PC-9 (cell line): ENCODE measurements at places on chromosomes 4 and X. TPM values are rescaled to one million over a fixed set of nuclear protein-coding genes. Genes with fewer than 3 reads are reported as not detected.
A peak's percentile ranks its signal among the peaks of the same experiment; 100 is the strongest.

GRCh38 chr4:1880332-1880731 lies 9.1 kb downstream of the NSD2 start:
- no peak for DNase-seq

DNA sequence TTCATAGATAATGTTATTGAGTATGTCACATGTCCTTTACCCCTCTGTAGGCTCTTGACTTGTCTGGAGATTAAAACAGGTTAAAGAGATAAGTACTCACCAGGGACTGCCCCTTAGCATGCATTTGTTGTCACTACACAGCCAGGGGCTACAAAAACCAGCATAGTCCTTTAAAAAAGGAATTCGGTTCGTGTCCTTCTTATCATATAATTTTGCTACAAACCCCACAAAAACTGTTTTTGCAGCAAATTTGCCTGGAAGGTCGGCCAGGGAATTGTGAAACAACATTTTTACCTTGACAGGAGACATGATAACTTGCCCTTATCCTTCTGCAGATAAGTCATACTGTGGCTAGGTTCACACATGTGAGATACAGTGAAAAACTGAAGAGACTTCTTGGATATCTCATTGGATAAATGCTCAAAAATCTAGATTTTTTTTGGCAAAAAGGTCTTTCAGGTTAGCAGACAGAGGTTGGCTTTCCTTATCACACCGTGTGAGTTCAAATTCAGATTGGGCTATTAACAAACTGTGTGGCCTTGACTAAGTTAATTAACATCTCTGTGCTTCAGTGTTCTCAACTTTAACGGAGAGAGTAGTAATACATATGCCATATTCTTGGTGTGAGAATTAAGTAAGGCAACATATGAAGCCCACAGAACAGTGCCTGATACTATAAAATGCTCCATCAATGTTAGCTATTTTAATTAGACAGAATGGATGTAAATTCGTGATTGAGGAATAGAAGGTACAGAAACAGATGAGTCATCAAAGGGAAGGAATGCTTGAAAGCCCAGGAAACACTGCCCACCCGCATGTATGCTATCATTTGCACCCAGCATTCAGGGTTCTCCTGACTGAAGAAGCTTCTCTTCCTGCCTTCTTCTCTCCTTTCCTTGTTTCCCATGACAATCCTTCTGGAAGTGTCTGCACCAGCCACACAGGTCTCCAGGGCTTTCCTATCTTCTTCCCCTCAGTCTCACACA lies 30.0 kb downstream of the FAM9C start:
- no peak for DNase-seq

- no peak for DNase-seq
These were observed 230.2 kb downstream of the EVC2 start for GRCh38 chr4:5478169-5478568.

- DNase-seq = no peak
These were observed 59.7 kb upstream of the TMEM164 start for GRCh38 chrX:109943092-109943739.

- DNase-seq = no peak
These were observed 31.1 kb upstream of the RXFP1 start for GRCh38 chr4:158490629-158491028.

DNA sequence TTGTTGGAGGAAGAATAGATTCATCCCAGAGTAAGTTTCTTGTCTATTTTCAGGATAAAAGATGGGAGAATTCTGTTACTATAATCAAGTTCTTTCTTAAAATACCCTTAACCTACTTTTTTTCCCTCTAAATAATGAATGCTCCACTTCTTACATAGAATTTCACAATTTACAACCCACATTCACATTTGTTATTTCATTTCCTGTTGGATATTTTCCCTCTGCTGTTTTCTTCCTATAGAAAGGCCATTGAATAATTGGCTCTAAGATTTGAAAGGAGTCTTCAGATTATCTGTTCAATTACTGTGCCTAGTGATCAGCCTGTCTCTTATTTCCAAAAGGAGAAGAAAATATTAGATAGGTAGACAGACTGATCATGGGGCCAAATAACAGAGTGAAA lies 79.7 kb downstream of the CPE start:
- DNase-seq = no peak

- peak; percentile 37 for DNase-seq
These were observed 13.3 kb downstream of the CETN2 start for GRCh38 chrX:152817078-152817764.

GRCh38 chrX:116628464-116628863 lies 165.7 kb upstream of the CT83 start:
- DNase-seq = peak; percentile 1

DNA sequence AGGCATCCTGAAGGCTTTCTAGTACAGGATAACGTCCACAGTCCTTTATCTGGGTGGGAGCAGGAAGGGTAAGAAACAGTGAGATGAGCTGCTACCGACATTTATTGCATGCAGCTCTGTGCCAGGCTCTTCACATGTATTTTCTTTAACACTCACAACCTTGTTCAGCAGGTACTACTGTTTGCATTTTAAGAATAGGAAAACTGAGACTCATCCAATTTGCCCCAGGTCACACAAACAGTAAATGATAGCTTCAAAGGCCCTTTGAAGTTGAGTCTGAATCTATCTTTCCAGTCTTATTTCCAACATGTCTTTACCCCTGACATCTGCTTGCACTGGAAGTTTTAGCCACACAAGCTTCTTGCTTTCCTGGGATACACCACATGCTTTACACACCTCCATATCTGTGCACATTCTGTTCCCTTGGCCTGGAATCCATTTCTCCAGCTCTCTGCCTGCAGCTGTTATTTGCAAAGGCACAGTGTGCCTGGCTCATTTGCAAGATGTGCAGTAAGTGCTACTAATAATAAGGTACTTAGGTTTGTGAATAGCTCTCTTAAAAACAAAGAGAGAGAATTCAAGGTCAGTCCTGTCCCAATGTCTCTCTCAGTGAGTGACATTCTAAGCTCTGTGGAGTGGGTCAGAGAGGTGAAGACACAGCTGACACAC lies 61.2 kb downstream of the METTL14 start:
- DNase-seq = no peak

GRCh38 chr4:79281566-79282359 lies 44.1 kb downstream of the NAA11 start:
- no peak for DNase-seq

GRCh38 chr4:88012647-88013046 lies 5.2 kb downstream of the PKD2 start:
- no peak for DNase-seq

- DNase-seq = no peak
These were observed 202.4 kb upstream of the ZIC3 start for GRCh38 chrX:137363559-137363958.

GRCh38 chrX:139932073-139932900 lies 566 bp downstream of the ATP11C start:
- DNase-seq = no peak

- DNase-seq = no peak
These were observed 91.9 kb downstream of the GPC4 start for GRCh38 chrX:133323431-133323830.

DNA sequence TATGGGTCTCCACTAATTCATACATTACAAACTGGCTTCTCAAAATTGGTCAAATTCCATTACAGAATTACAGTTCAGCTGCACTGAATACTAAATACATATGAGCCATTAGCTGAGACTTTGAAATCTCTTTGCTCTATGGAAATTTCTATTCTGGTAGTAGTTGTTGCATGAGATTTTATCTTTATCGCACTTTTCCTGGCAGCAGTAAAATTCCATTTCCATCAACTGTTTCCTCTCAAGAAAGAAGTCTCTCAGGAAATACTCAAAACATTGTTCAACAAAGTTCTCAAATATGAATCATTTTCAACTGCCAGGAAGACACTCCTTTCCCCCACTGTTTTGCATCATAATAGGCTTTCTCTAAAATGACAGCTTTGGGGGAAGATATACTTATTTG lies 51.3 kb downstream of the ATP11C start:
- no peak for DNase-seq

DNA sequence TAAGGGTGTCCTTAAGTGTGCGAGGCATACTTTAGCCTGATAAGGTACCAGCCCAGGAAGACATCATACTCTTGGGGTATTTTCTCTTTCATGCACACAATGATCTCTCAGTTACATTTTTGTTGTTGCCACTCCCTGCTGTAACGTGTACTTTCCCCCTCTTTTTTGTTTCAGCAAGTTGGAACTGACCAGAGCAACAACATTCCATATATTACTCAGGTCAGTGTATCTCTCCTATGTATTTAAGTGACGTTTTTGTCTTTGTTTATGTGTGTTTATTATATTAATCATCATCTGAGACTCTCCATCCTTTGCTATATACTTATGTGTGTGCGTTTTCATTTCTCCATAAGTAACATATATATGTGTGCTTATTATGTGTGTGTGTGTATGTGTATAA lies 71.3 kb upstream of the VBP1 start:
- no peak for DNase-seq

DNA sequence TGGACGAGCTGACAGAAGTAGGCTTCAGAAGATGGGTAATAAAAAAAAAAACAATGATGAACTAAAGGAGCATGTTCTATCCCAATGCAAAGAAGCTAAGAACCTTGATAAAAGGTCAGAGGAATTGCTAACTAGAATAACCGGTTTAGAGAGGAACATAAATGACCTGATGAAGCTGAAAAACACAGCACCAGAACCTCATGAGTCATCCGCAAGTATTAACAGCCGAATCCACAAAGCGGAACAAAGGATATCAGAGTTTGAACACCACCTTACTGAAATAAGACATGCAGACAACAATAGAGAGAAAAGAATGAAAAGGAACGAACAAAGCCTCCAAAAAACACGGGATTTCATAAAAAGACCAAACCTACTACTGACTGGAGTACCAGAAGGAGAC lies 10.5 kb downstream of the NELFA start:
- DNase-seq = peak; percentile 28

DNA sequence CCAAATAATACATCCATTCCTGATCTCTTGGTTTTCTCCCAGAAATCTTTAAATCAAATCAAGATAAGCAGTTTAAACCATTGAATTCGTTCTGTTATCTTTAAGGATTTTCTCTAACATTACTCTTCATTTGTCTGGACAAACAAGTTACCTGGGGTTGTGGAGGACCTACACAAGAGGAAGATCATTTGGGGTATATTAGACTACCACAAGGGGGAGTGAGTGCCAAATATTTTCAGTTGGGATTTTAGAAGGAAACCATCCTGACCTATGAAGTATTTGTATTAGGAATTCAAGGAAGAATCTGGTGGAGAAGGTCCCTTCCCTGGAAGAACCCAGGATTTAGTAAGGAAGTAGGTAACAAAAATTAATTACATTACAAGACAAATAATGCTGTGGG lies 12.0 kb upstream of the DCHS2 start:
- no peak for DNase-seq

GRCh38 chr4:41752081-41752836 lies 3.7 kb upstream of the PHOX2B start:
- no peak for DNase-seq

DNA sequence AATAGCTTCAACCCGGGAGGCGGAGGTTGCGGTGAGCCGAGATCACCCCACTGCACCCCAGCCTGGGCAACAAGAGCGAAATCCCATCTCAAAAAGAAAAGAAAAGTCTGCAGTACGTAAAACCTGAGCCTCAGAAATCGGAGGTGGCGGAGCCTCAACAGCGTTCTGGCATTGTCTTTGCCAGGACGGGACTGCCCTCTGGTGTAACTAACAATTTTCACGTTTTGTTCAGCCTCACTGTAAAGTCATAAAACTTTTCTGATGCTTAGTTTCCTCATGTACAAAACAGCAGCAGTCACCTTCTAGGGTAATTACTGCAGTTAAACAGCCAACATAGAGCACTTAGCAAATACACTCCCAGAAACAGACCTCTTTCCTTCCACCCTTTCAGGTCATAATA lies 121.7 kb downstream of the RBM47 start:
- no peak for DNase-seq

DNA sequence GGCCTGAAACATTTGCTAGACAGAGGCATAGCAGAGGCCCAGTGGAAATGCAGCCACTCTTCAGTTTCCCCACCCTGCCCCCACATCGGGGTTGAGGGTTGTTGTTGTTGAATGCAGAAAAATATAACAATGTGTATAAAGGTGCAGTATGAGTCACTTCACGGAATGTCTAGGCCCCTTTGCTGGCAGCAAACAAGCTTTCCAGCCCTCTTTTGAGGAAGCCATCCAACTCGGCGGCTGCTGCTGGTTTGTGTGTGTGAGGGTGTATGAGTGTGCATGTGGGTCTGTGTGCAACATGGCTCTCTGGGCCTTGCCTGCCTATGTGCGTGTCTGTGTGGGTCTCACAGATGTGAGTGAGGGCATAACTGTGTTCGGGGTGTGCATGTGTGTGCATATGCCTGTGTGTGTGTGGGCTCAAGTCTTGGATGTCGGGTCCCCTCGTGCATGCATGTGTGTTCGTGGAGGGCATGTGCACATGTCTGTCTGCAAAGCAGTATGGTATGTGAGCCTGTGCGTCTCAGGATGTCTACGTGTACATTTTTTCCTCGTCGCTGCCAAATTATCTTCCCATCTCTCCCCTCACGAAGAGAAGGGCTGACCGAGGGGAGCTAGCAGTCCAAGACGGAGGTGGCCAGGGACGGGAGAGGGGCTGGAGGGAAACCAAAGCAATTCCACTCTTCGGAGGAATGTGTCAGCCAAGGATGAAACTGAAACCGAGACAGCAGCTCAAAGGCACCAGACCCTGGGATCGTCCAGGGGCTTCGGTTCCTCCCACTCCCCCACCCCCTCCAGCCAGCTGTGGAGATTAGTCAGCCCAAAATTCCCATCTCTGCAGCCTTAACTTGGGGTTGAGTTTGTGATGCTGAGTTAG lies 8.4 kb upstream of the ELF4 start:
- peak; percentile 85 for DNase-seq

DNA sequence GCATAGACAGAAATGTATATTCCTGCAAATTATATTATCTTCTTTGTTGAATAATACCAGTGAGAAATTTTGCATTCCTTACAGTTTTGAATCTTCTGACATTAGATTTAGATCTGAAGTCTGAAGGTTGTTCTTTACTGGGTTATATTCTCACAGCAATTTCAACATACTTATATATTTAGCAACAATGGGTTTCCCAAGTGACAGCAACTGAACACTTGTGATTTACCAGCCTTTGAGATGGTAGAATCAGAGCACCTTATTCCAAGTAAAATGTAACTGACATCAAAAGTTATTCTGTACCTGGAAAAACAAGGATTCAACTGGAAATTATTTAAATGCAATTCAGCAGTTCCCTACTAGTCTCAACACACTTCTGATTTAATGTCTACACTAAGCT lies 66.0 kb downstream of the RELL1 start:
- no peak for DNase-seq

- DNase-seq = no peak
These were observed 86.3 kb upstream of the MAML3 start for GRCh38 chr4:140240237-140240636.

GRCh38 chr4:39526765-39527295 lies 409 bp downstream of the UGDH start:
- DNase-seq = no peak

- no peak for DNase-seq
These were observed 1794.0 kb downstream of the STIM2 start for GRCh38 chr4:28654618-28655017.

IL15 gene
- 4.2 and 4.8 TPM in 2 replicates for total RNA-seq

NLGN4X gene
- total RNA-seq = 0.31 and 0.48 TPM in 2 replicates

HSFX3 gene
- not detected in 2 replicates for total RNA-seq

COL4A6 gene
- total RNA-seq = 13.6 and 15.5 TPM in 2 replicates

SLC34A2 gene
- not detected in 2 replicates for total RNA-seq

ENPEP gene
- not detected in 2 replicates for total RNA-seq

MAP7D3 gene
- total RNA-seq = 14.6 and 19.0 TPM in 2 replicates

MAGEC3 gene
- not detected in 2 replicates for total RNA-seq

PHOX2B gene
- total RNA-seq = not detected in 2 replicates

TEX13C gene
- total RNA-seq = not detected in 2 replicates

CFP gene
- total RNA-seq = 0.48 and 0.53 TPM in 2 replicates

HSFX2 gene
- 0.28 and 0.80 TPM in 2 replicates for total RNA-seq

ZNF718 gene
- total RNA-seq = 3.5 and 5.6 TPM in 2 replicates

TKTL2 gene
- total RNA-seq = not detected in 2 replicates

CDKL2 gene
- 0.38 and 0.46 TPM in 2 replicates for total RNA-seq

POLN gene
- 0.18 and 1.3 TPM in 2 replicates for total RNA-seq
